Stimulated activated CD8-positive, alpha-beta memory T cell treated with anti-CD3 and anti-CD28 coated beads, Interleukin-7, amount 100 ng/mL, for 1 hour (primary cell): ENCODE measurements at places on chromosomes 2 and 18.

DNA sequence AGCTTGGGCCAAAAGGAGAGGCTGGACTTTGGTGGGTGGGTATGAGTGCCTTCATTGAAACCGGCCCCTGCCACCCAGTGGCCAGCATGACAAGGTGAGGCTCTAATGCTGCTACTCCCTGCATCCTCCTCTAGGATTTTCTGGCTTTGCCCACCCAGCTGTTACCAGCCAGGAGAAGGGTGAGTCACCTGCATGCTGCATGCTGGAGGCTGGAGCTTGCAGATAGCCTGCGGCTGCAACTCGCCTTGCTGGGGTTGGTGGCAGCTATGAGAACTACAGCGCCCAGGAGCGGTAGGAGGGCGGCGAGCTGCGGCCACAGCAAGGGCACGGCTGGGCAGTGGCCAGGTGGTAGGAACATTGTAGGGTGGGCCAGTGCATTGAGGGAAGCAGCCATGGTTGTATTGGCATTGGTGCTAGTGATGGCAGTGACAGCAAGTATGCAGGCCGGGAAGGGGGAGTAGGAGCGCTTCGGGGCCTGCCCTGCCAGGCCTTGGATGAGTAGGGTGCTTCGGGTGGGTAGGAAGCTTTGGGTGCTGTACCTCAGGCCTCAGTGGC lies 75.4 kb upstream of the SLC35G4 start:
- DNase-seq: no peak

DNA sequence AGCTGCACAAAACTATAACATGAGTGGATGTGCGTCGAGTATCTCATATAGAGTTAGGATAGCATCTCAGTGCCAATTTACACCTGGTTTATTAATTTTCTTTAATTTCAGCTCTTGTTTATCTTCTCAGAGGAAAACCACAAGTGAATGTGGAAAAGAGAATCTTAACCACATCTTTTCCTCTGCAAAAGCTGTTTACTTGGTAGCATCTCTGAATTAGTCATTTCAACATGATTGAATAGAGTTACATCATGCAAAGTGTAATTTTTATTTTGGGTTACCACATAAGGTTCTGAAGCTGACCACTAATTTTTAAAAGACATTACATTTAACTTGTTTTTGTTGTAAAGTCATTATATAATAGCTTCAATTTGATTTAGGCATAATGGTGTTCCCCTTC lies 83.8 kb upstream of the FAM237A start:
- no peak for DNase-seq

- no peak for DNase-seq
Observed at GRCh38 chr2:19774805-19775176, 127.0 kb downstream of the TTC32 start.

- DNase-seq: no peak
Observed at GRCh38 chr2:179429060-179429471, 164.4 kb upstream of the SESTD1 start.

GRCh38 chr2:2743164-2743571 lies 412.1 kb upstream of the MYT1L start:
- no peak for DNase-seq

- DNase-seq: no peak
Observed at GRCh38 chr2:149819356-149819957, 231.9 kb upstream of the MMADHC start.

GRCh38 chr2:172279813-172280212 lies 147.6 kb upstream of the ITGA6 start:
- DNase-seq: no peak

GRCh38 chr2:51903728-51904127 lies 871.8 kb upstream of the NRXN1 start:
- DNase-seq: no peak

- DNase-seq: no peak
Observed at GRCh38 chr2:144593803-144594202, 73.9 kb upstream of the ZEB2 start.

GRCh38 chr18:73232933-73233332 lies 365.1 kb upstream of the NETO1 start:
- no peak for DNase-seq

GRCh38 chr2:51028829-51029228 lies 3.1 kb downstream of the NRXN1 start:
- DNase-seq: no peak

- DNase-seq: no peak
Observed at GRCh38 chr2:43507137-43507536, 88.7 kb downstream of the THADA start.

- no peak for DNase-seq
Observed at GRCh38 chr18:13022644-13023043, 31.5 kb downstream of the CEP192 start.

- DNase-seq: no peak
Observed at GRCh38 chr2:74379851-74380789, at the start of gene DCTN1. Gene DCTN1, minus strand, starts transcription at chr2:74380311. Its CDS starts 274 bp downstream, at chr2:74380037.

DNA sequence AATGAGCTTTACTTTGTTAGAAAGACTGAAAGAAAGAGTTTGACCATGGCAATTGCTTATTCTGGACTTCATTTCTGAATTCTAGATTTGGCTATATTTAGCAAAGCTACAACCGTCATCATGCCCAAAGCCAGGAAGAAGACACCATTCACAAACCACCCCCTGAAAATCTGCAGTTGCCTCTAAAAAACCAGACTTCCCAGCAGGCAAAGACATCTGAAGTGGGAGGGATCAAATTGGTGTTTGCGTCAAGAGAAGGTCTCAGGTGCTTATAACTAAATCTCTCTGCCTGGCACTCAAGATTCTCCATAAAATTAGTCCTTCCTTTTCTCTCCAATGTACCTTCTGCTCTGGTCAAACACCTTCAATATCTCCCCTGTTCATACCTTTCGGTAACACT lies 5.6 kb downstream of the AAK1 start:
- DNase-seq: no peak

DNA sequence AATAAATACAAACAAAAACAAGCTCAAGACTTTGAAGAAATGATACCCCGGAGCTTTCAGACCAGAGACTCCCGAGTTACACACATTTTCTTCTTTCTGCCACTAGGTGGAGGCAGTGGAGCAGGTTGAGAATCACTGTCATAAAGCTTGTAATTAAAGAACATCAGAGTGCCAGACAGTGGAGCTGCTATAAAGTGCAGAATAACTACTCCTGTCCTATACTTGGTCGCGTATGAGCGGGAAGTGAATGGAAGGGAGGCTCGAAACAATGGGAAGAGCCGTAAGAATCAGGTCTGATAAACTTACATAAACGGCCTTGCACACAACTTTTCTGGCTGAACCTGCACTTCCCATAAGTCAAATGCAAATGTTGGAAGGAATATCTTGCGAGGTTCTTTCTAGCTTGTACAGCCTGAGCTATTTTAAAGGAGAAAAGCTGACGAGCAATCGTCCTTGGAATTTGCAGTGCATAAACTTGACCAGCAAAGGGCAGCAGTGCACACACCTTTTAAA lies 189.0 kb downstream of the RPIA start:
- no peak for DNase-seq

DNA sequence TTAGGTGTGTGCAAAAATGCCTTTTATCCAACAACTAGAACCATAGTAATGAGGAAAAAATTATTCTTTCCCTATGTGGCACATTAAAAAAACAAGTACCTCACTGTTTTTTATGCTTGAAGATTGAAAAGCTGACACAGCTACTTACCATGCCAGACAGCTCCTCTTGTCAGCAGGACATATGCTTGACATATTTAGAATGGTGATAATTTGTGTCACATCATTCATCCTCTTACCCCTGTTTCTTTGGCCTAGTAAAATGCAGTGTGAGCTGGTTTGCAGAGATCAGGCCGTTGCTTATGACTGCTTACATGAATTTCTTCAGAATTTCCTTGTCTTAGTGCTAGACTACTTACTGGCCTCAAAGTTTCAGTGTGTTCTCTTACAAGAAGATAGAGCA lies 869.9 kb downstream of the LRP1B start:
- DNase-seq: no peak

DNA sequence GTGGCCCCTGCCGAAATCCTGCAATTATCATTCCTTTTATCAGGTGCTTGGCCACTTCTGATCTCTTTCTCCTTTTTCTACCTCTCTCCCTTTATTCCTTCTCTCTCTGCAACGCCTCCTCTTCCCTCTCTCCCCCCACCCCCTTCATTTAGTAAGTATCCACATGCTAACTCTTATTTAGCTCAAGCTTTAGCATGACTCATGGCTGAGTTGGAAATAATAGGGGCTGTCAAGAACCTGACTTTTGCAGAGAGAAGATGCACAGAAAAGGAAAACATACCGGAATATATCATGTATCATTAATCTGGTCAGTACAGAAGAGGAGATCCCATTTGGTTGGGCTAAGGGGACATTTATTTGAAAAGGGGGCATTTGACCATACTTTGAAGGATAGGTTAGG lies 33.1 kb downstream of the FAM171B start:
- no peak for DNase-seq

- DNase-seq: no peak
Observed at GRCh38 chr2:226893216-226893615, 57.4 kb downstream of the RHBDD1 start.

- no peak for DNase-seq
Observed at GRCh38 chr2:24824966-24825882, 32.0 kb downstream of the CENPO start.
